ENCODE measurements at places on chromosomes 6 and 20.

- no peak for DNase-seq
These were observed 84.8 kb downstream of the TAF4 start for GRCh38 chr20:61980647-61981583.

GRCh38 chr20:53757472-53757913, 163.9 kb upstream of the ZNF217 start:
- DNase-seq: no peak

DNA sequence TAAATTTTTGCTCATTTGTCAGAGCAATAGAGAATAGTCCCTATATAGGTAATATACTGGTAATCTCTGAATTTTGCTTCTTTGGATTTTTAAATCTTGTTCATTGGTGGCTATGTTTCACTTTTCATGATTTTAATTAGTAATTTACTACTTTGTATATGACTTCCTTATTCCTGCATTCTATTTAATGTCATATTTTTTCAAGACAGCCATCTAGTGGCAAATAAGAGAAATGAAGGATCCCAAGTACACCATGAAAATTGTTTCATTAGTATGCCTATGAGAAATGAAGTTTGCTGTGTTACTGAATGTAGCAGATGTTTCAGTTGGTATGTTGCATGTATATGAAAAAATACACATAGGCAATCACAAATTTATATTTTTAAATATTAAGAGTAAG, 82.4 kb downstream of the ZNF292 start:
- DNase-seq: no peak

- no peak for DNase-seq
These were observed 10.6 kb downstream of the RPS10 start for GRCh38 chr6:34414999-34415858.

- no peak for DNase-seq
These were observed 2.5 kb downstream of the RFPL4B start for GRCh38 chr6:112349636-112349934.

- no peak for DNase-seq
These were observed 59.8 kb downstream of the SHPRH start for GRCh38 chr6:145904391-145904790.

GRCh38 chr20:32526125-32526524, 59.0 kb downstream of the NOL4L start:
- no peak for DNase-seq

GRCh38 chr6:31186052-31186734, 15.7 kb upstream of the POU5F1 start:
- DNase-seq: no peak

- DNase-seq: no peak
These were observed 109.3 kb upstream of the FAM83B start for GRCh38 chr6:54737247-54737646.

- DNase-seq: no peak
These were observed 80.3 kb downstream of the BACH2 start for GRCh38 chr6:90216072-90216977.

GRCh38 chr6:145561095-145562072, 173.9 kb downstream of the EPM2A start:
- DNase-seq: no peak

- DNase-seq: no peak
These were observed 387.1 kb upstream of the JARID2 start for GRCh38 chr6:14858808-14859207.

- no peak for DNase-seq
These were observed 239.7 kb downstream of the TTLL2 start for GRCh38 chr6:167564416-167565250.

DNA sequence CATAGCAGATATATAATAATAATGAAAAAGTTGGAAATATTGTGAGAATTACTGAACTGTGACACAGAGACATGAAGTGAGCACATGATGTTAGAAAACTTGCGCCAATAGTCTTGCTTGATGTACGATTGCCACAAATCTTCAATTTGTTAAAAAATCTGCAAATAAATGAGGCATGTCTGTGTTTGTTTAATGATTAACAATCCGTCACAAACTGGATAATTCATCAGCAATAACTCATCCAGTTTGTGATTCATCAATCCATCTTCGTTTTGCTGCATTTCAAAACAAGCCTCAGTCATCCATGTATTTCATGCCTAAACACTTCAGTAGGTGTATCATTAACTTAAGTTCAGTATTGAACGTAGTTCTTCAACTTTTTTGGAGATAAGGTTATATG, 25.5 kb upstream of the SMIM26 start:
- no peak for DNase-seq

DNA sequence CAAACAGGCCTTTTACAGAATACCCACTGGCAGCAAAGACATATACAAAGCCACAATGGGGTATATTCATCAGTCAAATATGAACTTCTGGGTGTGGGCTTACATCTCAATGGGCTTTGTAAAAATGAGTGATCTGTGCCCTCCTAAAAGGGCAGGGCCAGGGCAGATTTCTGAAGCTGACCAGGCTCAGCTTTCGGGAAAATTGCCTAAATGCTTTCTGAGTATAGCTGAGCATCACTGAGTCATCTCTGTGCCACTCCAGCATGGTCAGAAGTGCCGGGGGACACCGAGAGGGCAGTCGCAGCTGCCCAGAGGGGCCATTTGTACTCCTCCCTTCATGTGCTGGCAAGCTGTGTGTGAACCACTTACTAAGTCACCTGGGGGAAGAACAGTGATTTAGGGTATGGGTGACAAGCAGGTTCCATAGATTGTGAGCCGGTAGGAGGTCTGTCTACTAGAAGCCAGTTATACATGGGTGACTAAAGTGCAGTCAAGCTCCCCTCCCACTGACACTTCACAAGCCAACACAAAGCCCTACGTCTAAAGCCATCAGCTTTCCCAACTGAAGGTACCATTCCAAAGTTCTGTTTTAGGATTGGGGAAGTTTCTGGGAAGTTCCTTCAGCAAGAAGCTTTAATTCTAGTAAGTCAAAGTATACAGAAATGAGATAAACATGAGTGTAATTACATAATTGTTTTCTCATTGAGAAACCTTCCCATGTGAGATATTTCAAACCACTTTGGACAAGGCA, 147.6 kb upstream of the TAB2 start:
- no peak for DNase-seq

DNA sequence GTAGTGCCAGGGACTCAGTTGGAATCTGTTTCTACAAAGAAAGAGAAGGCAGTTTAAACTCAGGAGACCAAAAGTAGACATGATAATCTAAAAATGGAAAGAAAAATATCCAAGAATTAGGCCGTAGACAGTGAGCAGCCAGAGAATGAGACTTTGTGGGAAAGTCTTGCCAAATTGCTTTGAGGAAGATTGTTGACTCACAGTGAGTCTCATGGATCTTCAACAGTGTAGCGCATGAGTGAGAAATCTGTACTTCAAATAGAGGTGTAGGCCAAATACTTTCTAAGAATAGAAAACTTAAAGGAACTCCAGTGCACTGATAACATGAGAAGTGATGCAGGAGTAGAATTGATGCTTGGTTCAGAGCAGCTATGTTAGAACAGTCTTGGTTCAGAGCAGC, 284.5 kb downstream of the HTR1B start:
- no peak for DNase-seq

DNA sequence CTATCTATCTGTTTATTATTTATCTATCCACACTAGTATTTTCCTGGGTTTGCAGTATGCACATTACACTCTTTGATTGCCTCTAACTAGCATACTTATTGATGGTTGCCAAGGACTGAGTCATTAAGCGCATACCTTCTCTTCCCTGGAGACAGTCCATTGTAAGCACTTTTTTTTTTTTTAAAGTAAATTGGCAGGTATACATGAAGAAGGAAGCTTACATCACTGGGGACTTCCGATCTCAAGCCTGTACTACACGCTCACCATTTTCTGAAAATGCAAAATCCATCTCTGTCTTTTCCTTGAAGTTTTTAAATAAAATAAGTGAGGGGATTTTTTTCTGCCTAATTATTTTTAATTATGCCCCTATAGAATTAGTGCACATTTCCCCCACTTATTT, 63.5 kb downstream of the HMGN3 start:
- no peak for DNase-seq
